ENCODE measurements at places on chromosomes 6 and 20. TPM values are rescaled to one million over a fixed set of nuclear protein-coding genes. Genes with fewer than 3 reads are reported as not detected.

The OGFRL1 gene
- total RNA-seq: 72.9 TPM

The DPM1 gene
- 73.3 TPM for total RNA-seq

The HLA-DRB5 gene
- total RNA-seq: not detected

The HLA-DQA1 gene
- total RNA-seq: 0.43 TPM

The TTBK1 gene
- total RNA-seq: not detected

The ME1 gene
- 7.4 TPM for total RNA-seq

The IPCEF1 gene
- under 0.01 TPM for total RNA-seq

The POLH gene
- total RNA-seq: 27.8 TPM
